ENCODE measurements at places on chromosomes 5 and 9. TPM values are rescaled to one million over a fixed set of nuclear protein-coding genes. Genes with fewer than 3 reads are reported as not detected.

Gene NR4A3
- 4.1 TPM for total RNA-seq

Gene ELAVL2
- total RNA-seq, result not detected

Gene IPO11
- total RNA-seq, result 38.9 TPM

Gene SPINK4
- total RNA-seq, result not detected

Gene SLC24A2
- total RNA-seq, result not detected

Gene DBH
- total RNA-seq, result not detected

Gene KLHL3
- total RNA-seq, result 24.5 TPM

DNA sequence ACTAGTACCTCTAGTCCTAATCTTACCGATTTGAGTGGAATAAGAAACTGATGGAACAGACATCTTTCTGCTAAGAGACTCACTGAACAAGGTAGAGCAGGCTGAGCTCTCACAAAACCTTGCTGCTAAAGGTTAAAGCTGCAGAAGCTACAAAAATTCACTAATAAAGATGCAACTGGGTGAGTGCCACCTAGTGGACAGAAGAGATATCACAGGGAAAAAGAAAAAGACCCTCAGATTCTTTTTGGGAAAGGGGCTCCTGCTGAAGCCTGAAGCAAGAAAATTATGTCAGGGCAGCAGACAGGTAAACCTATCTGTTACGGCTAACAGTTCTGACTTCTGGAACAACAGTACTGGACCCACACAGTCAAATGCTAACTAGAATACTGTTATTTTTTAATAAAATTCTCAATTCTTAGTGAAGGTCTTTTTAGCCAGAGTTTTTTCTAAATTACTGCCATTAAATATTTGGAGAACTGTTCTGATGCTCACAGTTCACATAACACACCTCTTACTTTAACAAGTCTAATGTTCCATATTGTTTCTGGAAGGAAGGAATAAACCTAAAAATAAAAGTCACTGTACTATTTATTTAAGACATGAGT, 51.2 kb downstream of the DIAPH1 start:
- DNase-seq, result no peak

- peak; percentile 24 for DNase-seq
These were observed 302.2 kb downstream of the ZNF608 start for GRCh38 chr5:124444147-124444775.

GRCh38 chr5:149893403-149893931, 51.1 kb downstream of the PDE6A start:
- DNase-seq, result no peak

- no peak for DNase-seq
These were observed 218.9 kb downstream of the CACNA1B start for GRCh38 chr9:138096519-138096845.

DNA sequence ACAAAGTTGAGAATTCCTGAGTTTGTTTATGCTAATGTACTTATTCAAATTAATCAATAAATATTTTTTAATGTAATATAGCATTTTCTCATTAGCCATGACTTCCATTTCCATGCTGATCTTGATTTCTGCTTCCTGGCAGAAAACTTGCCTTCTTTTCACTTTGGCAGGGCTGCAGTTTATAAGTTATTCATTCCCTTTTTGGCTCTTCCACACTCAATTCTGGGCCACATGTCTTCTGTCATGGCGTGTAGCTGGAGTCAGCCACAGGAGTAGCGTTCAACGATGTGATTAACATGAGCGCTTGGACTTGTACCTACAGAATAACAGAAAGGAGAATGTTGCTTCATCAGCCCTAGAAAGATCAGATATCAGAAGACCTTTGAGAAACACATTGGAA, 172.9 kb downstream of the CFAP90 start:
- no peak for DNase-seq

GRCh38 chr9:72818385-72818784, 134.5 kb downstream of the ALDH1A1 start:
- DNase-seq, result no peak

- DNase-seq, result no peak
These were observed 201.7 kb downstream of the PAPPA start for GRCh38 chr9:116355153-116355921.

GRCh38 chr9:78239506-78239905, 3.6 kb downstream of the CEP78 start:
- no peak for DNase-seq

GRCh38 chr5:150514708-150515211, 6.8 kb downstream of the NDST1 start:
- peak; percentile 53 for DNase-seq

DNA sequence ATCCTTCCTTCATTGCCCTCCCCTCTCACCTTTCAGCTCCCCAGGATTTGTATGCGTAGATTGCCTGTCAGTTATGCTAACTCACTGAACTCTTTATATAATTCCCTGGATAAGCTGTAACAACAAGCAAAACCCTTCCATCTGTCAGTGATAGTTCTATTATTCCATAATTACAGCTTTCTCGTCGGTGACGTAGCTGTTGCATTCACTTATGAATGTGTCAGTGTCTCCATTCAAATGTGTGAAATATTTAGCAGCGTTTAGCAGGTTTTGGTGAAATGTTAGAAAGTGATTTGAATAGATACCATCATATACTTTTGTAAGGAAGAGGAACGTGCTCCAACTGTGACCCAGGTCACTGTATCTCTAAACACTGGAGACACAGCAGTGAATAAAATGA, 45.2 kb downstream of the PIP5K1B start:
- DNase-seq, result no peak

GRCh38 chr5:163941079-163941478, 435.7 kb downstream of the MAT2B start:
- no peak for DNase-seq

DNA sequence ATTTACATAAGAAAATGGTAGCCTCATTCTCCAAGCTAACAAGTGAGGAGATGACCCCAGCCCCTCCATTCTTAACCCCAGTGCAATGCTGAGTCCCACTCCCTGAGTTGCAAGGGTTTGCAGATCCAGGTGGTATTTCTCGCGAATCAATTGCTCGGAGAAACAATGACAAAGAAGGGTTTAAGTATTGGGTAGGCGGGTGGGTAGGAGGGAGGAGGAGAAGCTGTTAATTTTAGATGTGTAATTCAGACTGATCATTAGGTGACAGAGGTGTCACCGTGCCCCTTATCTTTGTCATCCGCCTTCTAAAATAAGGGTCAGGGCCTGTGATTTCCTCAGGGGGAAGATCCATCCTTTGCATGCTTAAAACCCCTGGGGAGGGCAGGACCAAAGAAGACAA, 17.0 kb upstream of the SH3RF2 start:
- DNase-seq, result no peak

DNA sequence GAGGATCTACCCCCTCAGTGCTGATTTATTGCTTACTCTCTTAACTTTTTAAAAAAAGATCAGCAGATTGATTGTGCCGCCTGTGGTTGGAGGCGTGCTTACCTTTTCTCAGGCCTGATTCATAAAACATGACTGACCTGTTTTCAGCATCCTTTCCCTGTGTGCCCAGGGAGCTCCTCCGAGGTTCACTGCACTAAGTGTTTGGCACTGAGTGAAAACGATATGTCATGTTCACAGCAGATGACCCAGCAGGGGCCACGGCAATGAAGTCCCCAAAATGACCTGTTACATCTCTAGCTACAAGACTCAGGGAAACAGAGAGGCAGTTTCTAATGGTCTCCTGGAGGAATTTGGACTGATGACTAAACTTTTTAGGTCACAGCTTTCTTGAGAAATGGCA, 69.9 kb downstream of the INSYN2B start:
- no peak for DNase-seq

Measured in left ventricle myocardium superior (tissue), 1 donor.